Neural progenitor cell (in vitro differentiated cells): ENCODE measurements at places on chromosomes 1 and 21. TPM values are rescaled to one million over a fixed set of nuclear protein-coding genes. Genes with fewer than 3 reads are reported as not detected.

- no peak for DNase-seq
Observed at GRCh38 chr1:69492286-69492685, 75.4 kb upstream of the LRRC7 start.

DNA sequence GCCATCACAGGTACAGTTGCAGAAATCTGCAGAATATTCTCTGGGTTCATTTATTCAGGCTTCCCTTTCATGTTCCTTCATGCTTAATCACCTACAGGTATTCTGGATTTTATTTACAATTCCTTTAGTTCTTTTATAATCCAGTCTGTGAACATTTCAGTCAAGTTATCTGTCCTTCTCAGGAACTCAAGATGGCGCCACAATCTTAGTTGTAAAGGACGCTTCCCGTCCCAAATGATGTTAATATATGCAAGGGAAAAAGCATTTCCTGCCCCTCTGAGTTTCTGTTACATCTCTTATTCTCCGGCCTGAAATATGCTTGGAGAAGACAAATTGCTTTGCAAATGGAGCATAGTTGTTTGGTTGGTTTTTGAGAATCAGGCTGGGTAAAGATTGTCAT is 19.3 kb downstream of the F3 start:
- peak; percentile 78 for DNase-seq

DNA sequence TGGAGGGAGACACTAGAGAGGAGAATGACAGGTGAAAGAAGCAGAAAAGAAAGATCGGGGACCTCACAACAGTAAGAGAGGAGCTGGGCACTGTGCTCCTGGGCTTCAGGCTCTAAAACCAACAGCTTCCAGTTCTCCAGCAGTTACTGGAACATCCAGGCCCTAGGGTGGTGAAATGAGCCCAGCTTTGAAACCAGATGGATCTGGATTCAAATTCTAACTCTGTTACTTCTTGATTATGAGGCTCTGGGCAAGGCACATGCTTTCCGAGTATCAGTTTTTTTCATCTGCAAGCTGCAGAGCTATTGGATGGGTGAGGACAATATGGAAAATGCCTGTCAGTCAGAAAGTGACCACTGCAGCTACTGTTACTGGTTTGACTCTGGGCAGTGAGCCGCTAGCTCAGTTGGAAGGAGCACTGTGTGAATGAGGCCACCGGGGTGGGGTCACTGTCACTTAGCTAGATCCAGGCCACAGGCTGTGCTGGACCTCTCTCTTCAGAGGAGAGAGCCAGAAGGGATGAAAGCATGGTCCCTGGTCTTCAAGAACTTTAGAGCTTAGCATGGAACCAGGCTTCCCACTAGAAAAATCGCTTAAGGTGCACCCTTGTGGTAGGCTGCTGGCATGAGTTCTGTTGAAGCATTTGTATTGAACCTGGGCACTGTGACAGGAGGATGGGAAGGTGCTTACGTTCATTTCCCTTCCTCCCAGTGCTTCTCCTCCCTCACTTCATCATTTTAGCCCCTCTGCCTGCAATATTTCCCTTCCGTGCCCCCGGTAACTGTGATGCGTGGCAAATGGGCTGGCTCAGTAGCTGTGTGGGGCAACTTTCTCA is 12.2 kb downstream of the PLEKHO1 start:
- DNase-seq, result peak; percentile 25

C1orf87 gene
- not detected in 2 replicates for total RNA-seq

E2F2 gene
- 3.4 and 7.0 TPM in 2 replicates for total RNA-seq
